Left hindlimb (tissue), 1 donor: ENCODE measurements at places on chromosomes 3 and 15.

- peak; percentile 61 for DNase-seq
Observed at GRCh38 chr3:172317984-172318383, 130.3 kb downstream of the GHSR start.

DNA sequence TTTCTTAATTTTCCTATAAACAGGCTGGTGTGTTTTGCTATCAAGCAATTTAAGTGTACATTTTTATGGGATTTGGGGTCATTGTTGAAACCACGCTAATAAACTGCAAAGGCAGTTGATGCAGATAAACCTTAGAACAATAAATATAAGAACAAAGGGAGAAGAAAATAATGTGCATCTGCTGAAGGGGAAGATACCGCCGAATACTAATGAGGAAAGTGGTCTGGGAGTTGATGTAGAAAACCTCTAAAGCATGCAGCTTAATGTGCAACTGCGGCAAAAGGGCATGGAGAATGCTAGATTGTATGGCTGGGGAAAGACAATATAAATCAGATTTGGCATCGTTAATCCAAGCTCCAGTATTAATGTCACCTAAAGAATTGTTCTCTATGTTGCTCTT, 29.8 kb upstream of the CHL1 start:
- no peak for DNase-seq

DNA sequence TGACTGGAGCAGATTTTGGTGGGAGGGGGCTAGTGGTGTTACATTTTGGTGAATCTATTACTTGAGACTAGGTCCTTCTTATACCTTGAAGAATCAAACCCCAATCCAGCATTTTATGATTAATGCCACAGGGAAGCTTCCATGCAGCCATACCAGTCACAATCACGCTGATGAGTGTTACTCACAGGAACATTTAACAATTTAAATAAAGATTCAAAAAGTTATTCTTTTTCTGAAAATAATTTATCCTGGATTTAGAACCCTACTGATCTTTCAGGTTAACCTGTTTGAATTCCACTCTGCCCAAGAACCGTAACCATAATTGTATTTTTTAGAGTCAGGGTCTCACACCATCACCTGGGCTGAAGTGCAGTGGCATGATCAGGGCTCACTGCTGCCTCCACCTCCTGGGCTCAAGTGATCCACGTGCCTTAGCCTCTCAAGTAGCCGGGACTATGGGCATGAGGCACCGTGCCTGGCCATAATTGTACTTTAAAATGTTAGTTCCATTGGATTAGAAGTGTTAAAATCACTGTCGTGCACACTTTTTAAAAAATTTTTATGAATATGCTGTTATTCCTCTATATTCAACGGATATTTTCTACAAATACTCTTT, 929 bp upstream of the MTMR10 start:
- no peak for DNase-seq

DNA sequence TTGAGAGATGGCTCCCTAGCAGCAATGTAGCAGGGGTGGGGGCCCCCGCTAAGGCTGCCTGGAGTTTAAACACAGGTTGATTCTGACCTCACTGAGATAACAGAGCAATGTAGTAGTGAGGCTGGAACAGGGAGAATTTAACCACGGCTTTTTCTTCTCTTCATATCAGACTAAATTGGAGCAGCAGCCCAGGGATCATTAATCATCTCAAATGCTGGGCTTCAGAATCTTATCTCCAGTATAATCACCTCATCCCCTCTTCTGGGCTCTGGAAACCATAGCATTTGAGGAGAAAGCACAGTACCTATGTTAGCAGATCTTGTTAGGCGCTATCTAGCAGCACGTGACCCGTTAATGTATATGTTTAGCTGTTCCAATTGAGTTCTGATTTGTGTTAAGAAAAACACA, 25.4 kb upstream of the DET1 start:
- no peak for DNase-seq
